NCI-H2081 treated with DMSO at 0.1 percent for 48 hours (cell line): ENCODE measurements at places on chromosomes 2 and 18.

DNA sequence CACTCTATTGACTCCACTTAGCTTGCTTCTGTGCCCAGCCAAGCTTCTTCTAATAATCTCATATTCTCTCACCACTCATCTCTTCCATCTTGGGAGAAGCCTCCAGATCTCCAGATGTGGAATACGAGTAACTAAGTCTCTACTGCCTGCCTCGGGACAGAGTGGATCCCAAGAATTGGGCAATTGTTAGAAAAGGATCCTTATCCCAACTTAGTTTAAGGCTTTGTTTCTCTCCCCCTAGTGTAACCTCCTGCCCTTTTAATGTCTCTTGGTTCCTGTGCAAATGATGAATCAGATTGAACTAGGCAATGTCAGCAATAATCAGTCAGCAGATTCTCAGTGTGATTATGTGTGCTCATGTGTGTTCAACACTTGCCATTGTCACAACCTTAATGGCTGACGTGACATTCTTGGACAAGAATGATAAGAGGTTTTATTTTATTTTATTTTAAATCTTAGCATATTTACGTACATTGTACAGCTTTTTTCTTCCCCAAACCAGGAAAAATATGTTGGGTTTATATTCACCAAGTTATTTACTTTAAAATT lies 59.7 kb downstream of the MYO3B start:
- DNase-seq = no peak

DNA sequence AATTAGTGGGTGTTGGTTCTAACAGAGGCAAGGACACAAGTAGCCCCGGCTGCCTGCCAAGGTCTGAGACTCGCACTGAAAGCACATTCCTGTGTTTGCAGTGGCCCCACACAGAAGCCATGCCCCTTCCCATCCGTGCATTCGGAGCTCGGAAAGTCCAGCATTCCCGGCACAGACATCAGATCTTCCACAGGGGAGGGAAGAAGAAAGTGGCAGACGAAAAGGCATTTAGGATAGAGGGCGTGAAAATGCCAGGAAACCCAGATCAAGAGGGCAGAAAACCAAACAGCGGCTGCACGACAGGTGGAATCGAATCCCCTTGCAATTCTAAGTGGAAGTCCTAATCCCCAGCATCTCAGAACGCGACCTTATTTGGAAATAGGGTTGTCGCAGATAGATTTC lies 105.5 kb upstream of the ASB18 start:
- no peak for DNase-seq

- no peak for DNase-seq
Observed at GRCh38 chr2:142562900-142563299, 314.6 kb upstream of the KYNU start.

GRCh38 chr2:15365411-15365810 lies 195.7 kb downstream of the NBAS start:
- no peak for DNase-seq

DNA sequence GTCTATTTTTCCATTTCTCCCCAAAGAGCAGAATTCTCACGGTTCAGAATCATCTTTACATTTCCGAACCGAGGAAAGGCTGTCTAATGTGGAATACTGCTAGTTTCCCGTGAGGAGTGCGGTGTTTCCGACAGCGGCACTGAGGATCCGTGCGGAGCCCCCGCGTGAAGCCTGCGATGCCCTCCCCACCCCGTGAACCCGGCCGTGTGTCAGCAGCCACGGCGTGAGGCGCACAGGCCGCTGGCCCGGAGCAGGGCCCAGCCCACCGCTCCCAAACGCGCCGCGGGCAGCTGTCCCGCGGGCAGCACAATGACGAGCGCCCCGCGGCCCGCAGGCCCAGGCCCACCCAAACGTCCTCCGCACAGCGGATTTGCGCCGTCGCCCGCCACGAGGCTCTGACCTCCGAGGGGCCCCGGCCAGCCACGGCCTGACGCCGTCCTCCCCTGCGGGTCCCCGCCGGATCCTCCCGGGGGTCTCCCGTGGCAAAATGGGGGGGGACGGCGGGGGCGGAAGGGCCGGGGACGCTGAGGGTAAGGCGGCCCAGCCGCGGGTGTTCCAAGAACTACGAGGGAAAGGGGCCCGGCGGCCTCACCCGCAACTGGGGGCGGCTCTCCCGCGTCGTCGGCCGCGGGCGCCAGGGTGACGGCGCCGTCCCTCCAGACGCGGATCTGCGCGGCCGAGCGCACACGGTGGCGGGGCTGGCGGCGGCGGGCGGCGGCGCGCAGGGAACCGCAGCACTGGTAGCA lies 796 bp downstream of the SPIRE1 start:
- DNase-seq = no peak

- no peak for DNase-seq
Observed at GRCh38 chr2:102473020-102473419, at the start of gene SLC9A4. Gene SLC9A4, plus strand, starts transcription at chr2:102473226. Its CDS starts 534 bp downstream, at chr2:102473760.

GRCh38 chr2:36140391-36140790 lies 215.2 kb upstream of the CRIM1 start:
- DNase-seq = no peak

DNA sequence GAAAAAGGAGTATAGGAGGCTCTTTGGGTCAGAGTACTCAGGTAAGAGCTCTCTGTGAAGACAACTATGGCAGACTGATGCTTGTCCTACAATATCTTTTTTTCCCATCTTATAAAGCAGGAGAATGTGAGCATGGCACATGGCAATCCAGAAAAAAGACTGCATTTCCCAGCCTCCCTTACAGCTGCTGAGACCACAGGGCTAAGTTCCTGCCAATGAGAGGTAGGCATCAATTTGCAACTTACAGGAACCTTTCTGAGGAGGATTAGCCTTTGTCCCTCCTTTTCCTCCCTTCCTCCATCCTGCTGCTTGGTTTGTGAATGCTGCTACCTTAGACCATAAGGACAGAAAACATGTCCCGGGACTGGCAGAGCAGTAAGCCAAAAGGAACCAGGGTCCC lies 37.8 kb upstream of the ST8SIA5 start:
- DNase-seq = no peak

- DNase-seq = no peak
Observed at GRCh38 chr18:59554796-59555335, 142.4 kb downstream of the CCBE1 start.

GRCh38 chr2:215885536-215885935 lies 127.8 kb downstream of the MREG start:
- DNase-seq = no peak

DNA sequence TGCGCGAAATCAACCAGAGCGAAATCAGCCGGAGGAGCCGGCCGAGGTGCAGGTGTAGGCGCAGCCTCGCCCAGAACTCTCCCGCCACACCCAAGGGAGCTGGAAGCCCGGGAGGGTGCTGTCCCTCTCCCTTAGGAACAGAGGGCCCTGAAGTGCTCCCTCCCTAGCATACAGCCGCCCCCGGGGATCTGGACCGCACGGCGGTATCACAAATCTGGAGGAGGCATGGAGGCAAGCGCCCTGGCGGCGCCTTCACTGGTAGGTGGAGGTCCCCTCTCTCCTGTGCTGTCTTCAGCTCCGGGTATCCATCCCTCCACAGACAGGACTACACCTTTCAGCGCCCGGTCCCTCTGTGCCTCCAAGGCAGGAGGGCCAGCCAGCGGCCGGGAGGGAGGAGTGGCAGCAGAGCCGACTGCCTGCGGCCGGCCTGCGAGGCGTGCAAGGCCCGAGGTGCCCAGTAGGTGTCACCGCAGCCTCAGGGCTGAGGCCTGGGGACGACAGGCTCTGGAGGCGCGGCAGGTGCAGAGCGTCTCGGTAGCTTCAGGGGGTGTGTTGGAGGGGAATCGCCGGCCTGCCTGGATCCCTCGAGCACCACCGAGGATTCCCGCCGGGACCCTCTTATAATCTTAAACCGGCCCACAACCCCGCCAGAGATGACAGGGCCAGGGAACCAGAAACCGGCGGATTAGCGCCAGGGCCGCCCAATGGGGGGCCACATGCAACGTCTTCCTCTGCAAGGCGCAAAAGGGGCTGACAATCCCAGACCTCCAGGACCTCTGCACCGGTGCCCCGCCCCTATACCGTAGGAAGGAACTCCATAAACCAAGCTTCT lies 2.8 kb downstream of the IHH start:
- DNase-seq = no peak

- no peak for DNase-seq
Observed at GRCh38 chr2:227450311-227450841, 21.6 kb upstream of the AGFG1 start.

- DNase-seq = no peak
Observed at GRCh38 chr2:5764041-5764440, 71.9 kb downstream of the SOX11 start.

DNA sequence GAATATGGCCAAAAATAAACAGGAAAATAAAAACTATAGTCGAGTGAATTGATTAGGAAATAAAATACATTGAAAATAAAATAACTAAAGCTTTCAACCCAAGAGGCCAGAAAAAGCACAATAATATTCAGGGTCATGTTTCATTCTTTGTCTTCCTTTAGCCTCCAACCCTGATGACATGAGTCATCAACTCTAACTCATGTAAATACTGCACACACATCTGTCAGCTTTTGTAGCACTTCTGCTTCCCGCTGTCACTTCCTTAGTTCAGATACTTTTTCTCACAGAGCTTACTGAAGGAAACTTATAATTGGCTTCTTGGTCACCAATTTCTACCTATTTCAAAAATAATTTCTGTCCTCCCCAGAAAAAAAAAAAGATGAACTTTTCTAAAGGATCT lies 112.8 kb downstream of the UPP2 start:
- no peak for DNase-seq

- DNase-seq = peak; percentile 63
Observed at GRCh38 chr2:164456619-164457018, 164.7 kb downstream of the GRB14 start.

DNA sequence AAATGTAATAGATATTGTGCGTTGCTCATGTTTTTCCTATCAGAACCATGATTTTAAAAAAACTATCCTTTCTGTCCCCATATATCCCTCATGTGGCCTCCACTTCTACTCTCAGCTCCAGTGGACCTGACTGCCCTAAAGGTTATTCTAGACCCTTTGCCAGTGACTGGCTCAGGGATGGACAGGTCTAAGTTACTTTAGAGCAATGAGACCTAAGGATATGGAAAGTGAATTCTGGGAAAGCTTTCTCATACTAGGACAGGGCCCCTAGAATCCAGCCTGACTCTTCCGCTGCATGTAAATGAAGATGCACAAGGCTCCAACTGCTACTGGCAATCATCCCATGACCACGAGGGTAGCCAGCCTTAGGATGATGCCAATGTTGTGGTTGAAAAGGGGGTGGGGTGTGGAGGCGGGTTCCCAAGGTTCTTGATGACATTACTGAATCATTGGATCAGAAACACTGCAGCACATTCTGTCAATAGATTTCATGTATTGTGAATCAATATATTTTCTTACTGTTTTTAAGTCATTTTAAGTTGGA lies 21.3 kb downstream of the C2orf69 start:
- no peak for DNase-seq

- no peak for DNase-seq
Observed at GRCh38 chr2:28413899-28414295, 21.2 kb downstream of the FOSL2 start.

- no peak for DNase-seq
Observed at GRCh38 chr2:1621041-1621440, 123.3 kb downstream of the PXDN start.

- DNase-seq = no peak
Observed at GRCh38 chr18:9428301-9428706, 47.0 kb upstream of the RALBP1 start.

- DNase-seq = no peak
Observed at GRCh38 chr18:77648411-77648810, 398.8 kb downstream of the GALR1 start.

DNA sequence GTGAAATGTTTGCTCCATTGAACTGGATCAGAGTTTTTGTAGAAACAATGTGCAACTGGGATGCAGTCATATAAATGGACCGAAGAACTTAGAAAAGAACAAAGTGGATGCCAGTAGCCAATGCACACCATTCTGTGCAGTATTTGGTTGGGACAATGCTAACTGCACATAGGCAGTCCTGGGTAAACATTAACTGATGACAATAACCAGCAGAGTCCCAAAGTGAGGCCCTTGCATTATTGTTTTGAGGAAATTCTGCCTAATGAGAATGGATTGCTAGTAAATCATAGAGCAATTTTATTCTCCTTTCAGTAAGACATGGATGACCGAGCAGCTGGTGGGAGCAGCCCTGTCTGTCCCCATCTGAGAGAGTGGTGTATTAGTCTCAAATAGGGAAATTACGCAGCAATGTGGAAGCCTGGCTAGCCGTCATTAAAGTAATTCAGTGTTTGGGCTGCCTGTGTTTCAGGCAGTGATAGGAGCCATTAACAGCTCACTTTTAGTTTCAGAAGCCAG lies 94.9 kb downstream of the KCTD1 start:
- peak; percentile 26 for DNase-seq

DNA sequence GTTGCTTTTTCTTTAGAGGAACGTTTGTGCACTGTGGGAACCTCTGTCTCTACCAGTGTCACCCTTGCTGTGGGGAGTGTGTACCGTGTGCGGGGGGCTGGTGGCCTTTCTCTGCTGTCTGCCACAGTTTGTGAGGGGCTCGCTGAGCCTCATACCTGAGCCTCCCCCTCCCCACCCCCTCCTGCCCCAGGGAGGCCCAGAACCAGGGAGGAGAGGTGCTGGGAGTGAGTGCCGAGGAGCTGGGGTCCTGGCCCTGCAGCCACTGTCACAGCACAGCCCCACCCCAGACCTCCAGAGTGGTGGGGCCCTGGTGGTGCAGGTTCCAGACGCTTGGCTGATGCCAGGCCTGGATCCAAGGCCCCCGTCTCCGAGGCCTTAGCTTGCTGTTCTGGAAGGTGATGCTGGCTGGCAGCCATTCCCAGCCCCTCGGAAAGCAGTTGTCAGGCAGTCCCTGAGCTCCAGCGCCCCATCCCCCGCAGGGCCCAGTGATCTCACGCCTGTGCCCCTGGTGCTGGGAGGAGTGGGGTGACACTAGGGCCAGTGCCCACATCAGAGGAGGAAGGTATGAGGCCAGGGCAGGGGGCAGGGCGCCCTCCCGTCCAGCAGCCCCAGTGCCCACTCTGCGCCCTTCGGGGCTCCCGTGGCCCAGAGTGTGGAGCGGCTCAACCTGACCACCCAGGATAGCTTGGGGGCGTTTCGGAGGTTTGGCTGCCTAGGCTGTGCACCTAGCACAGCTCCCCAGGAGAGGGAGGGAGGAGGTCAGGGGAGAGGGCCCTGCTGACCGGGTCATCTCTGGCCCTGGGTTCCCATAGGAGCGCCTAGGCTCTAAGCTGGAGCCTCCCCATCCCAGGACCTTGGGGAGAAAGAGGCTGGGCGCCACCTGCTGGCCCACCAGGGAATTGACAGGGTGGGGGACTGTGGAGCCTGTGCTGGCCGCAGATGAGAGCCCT lies 53.0 kb upstream of the ALPP start:
- no peak for DNase-seq

- DNase-seq = no peak
Observed at GRCh38 chr2:134098321-134098720, 155.6 kb upstream of the MGAT5 start.

- DNase-seq = no peak
Observed at GRCh38 chr18:13436576-13436975, 218.0 kb downstream of the LDLRAD4 start.

GRCh38 chr2:8154270-8154669 lies 527.6 kb upstream of the ID2 start:
- DNase-seq = no peak

- DNase-seq = no peak
Observed at GRCh38 chr2:216583606-216584005, 49.6 kb upstream of the IGFBP2 start.

GRCh38 chr18:11518788-11519685 lies 90.4 kb upstream of the SLC35G4 start:
- no peak for DNase-seq

GRCh38 chr2:188788621-188789020 lies 185.6 kb upstream of the COL3A1 start:
- DNase-seq = no peak

GRCh38 chr2:71457123-71457915 lies 4.0 kb downstream of the DYSF start:
- DNase-seq = no peak

- DNase-seq = no peak
Observed at GRCh38 chr2:171718720-171719119, 31.5 kb downstream of the DYNC1I2 start.

GRCh38 chr2:34738691-34739090 lies 1139.6 kb upstream of the FAM98A start:
- no peak for DNase-seq
